Posterior cingulate gyrus (tissue), 11 donors: ENCODE measurements at places on chromosomes 12 and 14.

DNA sequence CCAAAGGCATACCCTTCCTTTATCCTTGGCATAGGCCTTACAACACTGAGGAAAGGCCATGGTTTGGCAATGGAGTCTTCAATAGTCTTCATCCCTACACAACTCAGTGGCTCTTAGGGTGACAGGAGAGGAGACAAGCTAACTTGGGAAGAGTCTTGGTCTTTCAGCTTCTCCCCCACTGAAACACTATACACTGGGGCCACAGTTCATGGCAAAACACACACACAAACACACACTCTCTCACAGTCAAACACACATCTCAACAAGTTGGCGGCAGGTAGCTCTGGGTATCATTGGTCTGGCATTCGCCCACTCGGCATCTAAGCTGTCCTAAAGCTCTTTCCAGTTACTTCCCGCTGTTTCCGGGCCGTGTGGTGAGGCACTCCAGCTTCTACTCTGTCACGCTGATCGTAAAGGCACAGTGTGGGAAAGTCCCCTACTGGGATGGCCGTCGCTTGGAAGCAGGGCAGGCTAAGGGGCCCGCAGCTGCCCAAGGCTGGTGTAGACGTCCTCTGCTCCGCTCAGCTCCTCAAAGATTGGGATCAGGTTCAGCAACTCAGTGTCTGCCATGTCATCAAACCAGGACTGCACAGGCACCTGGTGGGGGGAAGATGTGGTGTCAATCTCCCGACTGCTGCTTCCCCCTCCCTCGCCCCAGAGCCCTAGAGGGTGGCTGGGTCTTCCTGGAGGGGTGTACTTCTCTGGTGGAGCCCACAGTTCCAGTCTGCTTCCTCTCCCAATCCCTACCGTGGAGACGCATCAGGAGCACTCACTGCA lies 4.8 kb upstream of the AVIL start:
- DNase-seq = no peak

GRCh38 chr12:92961949-92962348 lies 32.9 kb upstream of the EEA1 start:
- no peak for DNase-seq

DNA sequence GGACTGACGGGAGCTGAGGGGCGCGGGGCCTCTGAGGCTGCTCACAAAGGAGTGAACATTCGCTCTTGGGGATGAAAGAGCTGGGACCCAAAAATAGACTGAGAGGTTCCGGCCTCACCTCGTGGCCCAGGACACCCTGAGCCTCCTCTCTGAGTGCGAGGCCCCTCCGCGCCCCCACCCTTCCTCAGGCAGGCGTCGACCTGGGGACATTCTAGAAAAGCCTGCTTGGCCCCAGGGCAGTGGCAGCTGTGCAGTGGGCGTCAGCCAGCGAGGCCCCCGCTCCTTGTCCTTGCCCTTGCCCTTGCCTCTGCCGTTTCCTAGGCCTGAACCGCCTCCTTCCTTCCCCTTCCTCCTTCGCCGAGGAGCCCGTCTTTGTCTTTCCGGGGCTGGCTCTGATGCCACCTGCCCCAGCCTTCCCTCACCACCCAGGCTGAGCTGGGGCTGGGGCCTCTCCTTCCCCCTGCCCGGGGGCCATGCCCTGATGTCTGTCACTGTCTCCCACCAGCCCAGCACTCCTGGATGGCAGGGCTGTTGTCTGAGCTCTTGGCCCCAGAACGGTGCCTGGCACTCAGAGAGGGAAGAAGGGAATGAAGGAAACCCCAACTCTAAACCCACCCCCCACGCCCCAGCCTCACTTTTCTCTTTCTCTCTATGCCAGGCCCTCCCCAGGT lies 208.2 kb upstream of the RTL1 start:
- DNase-seq = no peak

GRCh38 chr12:49540229-49541139 lies 1.7 kb downstream of the KCNH3 start:
- no peak for DNase-seq

- DNase-seq = no peak
These were observed 128.3 kb upstream of the EVL start for GRCh38 chr14:99936738-99937474.

- DNase-seq = no peak
These were observed 32.5 kb downstream of the RGS6 start for GRCh38 chr14:71964716-71965115.

DNA sequence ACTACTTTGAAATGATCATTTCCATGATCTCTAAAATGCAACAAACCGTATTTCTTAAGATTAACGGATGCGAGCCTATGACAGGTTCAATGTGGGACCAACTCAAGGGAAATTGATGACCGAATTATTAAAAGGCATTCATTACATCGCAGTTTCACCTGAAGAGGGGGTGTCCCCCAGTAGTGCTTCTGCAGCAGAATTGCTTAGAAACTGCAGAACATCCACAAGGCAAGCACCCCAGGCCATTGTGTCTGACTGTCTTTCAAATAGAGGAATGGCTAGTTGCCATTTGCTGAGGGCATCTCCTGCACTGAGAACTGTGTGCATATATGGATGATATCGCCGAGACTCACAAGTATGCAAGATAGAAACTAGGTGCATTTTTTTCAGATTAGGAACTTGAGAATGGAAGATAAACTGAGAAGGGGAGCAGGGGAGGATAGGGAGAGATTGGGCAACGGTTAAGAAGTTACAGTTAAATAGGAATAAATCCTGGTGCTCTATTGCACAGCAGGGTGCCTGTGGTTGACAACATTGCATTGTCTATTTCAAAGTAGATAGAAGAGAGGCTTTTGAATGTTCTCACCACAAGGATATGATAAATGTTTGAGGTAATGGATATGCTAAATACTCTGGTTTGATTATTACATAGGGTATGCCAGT lies 234.3 kb upstream of the PLEKHG7 start:
- no peak for DNase-seq

DNA sequence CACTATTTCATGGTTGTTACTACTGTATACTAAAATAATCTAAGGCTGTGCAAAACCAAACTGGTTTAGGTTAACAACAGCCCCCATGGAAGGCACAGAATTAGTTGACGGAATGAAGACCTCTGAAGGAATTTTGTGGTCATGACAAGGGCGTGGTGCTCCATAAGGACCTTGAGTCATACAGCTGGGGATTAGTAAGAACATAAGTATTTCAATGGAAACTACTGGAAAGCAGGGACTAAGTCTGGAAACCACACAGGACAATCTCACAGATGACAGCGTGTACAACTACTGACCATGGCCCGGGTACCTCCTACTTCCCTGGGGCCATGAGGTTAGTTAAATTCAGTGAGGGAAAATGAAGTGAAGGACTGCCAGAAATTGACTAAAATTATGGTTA lies 98.5 kb upstream of the PLEKHA5 start:
- DNase-seq = no peak
